Epithelial cell of proximal tubule (primary cell): ENCODE measurements at places on chromosomes 12 and 14. TPM values are rescaled to one million over a fixed set of nuclear protein-coding genes. Genes with fewer than 3 reads are reported as not detected.

GRCh38 chr12:8987685-8988084 lies 1.7 kb upstream of the KLRG1 start:
- DNase-seq, result no peak

- DNase-seq, result no peak
Measured at GRCh38 chr14:95182379-95182778, 25.1 kb upstream of the DICER1 start.

Gene HCAR3
- total RNA-seq, result not detected in 2 replicates

GRCh38 chr12:6426882-6427671 lies 17.7 kb upstream of the CD27 start:
- peak; percentile 18 for DNase-seq

Gene PTPRR
- 0.43 and 0.46 TPM in 2 replicates for total RNA-seq

GRCh38 chr12:28574746-28575592 lies 384.7 kb downstream of the CCDC91 start:
- DNase-seq, result no peak

GRCh38 chr12:60014436-60014835 lies 418.6 kb downstream of the SLC16A7 start:
- DNase-seq, result no peak

Gene ZFYVE21
- 74.1 and 110 TPM in 2 replicates for total RNA-seq

DNA sequence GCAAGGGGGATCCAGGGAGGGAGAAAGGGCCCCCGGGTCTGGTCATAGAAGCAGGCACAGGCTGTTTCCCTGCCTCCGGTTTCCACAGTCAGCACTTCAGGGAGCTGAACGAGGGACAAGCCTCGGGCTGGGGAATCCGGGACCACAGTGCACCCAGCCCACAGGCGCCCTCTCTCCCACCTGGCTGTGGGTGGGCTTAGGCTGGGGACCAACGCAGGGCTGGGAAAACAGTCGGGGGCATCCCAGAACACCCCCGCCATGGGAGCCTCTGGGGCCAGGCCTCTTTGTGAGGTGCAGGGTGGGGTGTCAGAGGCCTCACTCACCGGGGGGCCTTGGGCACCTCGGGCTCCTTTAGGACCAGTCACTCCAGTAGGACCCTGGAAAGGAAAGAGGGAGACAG lies 16.3 kb downstream of the TMEM106C start:
- DNase-seq, result no peak

GRCh38 chr14:51297066-51297465 lies 57.0 kb downstream of the TMX1 start:
- no peak for DNase-seq

- no peak for DNase-seq
Measured at GRCh38 chr12:121444842-121445202, 44.9 kb downstream of the RNF34 start.

DNA sequence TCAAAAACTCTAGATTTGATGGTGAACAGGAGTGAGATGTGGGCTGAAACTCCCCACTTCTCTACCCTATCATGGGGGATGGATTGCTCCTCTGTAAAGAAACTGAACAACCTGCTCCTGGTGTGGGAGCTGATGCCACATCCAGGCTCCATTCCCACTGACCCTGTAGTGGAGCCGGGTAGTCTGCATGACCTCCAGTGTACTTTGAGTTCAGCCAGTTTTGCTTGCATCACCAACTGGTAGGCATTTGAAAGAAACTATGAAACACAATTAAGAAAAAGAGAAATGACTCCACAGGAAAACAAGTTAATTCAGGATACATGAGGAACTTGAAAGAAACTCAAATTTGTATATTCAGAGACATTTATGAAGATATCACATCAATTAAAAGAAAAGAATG lies 27.3 kb upstream of the EMP1 start:
- DNase-seq, result no peak

Gene MYO1A
- total RNA-seq, result 0.07 TPM in 1 of 2 replicates, not detected in the other

DNA sequence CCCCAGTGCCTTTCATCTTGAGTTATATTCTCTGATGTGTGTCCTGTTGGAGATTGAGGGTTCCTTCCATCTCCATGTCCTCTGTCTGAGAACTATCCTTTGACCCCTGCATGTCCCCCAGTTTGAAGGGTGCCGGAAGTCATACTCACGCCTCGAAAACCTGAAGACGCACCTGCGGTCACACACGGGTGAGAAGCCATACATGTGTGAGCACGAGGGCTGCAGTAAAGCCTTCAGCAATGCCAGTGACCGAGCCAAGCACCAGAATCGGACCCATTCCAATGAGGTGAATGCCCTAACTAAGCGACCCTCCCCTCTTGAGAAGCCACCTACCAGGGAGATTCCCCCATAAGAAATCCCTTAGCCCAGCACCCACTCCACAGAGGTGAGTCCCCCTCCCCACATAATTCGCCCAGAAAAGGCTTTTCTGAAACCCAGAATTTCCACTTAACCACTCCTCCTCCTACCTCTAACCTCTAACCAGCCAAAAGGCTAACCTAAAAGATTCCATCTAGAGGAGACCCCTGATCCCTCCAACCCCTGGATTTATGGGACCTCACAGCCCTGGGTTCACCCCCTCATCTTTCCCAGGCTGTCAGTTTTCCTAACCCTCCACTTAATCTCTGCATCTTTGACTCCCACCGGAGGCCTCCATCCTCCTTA lies 7.8 kb downstream of the GLI1 start:
- DNase-seq, result no peak

DNA sequence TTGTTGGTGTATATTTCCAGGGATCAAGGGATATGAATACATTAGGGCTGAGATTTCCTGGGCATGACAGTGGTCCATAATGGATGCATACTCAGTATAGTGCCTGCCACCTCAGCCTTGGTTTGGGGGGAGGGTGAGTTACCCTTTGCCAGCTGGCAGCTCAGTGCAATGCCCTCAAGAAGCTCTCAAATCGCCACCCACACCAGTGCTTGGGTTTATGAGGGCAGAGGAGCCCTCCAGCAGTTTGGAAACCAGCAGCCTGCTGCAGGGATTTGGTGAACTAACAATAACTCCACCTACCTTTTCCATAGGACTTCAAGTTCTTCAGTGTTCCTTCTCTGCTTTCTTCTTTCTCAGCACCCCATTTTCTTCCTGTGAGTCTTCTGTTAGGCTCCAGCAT lies 218.9 kb downstream of the LRFN5 start:
- no peak for DNase-seq

- no peak for DNase-seq
Measured at GRCh38 chr14:68584786-68585185, 208.1 kb downstream of the ZFP36L1 start.

Gene TUBA1A
- 929 and 1,025 TPM in 2 replicates for total RNA-seq

Gene WNT1
- not detected in 2 replicates for total RNA-seq

GRCh38 chr14:52583544-52583943 lies 30.9 kb downstream of the GPR137C start:
- no peak for DNase-seq

GRCh38 chr14:99401621-99402284 lies 78.9 kb downstream of the SETD3 start:
- no peak for DNase-seq

DNA sequence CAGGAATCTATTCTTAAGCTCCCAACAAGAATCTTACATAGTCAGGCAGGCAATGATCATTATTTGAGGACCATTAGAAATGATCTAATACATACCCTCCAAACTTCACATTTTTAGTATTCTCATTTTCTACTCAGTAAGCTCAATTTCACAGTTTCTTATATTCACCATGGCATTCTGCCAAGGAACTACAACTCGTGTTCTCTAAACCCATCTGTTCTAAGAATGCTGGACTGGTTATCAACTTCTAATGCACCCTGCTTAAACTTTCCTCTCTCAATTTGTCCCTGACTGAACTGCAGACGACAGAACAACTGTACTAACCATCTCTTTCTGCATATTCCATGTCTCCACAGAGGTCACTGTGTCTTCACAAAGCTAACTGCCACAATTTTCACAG lies 58.6 kb downstream of the GXYLT1 start:
- no peak for DNase-seq

Gene BLOC1S1
- 157 and 187 TPM in 2 replicates for total RNA-seq

Gene ANP32D
- total RNA-seq, result not detected in 2 replicates

Gene RASSF9
- total RNA-seq, result 1.8 and 3.8 TPM in 2 replicates

GRCh38 chr12:85036234-85036707 lies at the start of the genes LRRIQ1 and TSPAN19:
LRRIQ1 (plus strand) TSS chr12:85036351; CDS start chr12:85038177, 1,826 bp downstream.
TSPAN19 (minus strand) TSS chr12:85036277; CDS start chr12:85029946, 6,331 bp downstream.
- DNase-seq, result peak; percentile 73

- no peak for DNase-seq
Measured at GRCh38 chr12:44031472-44032185, 195.7 kb downstream of the TMEM117 start.

- DNase-seq, result no peak
Measured at GRCh38 chr12:49279706-49280159, 14.9 kb downstream of the TUBA1C start.

DNA sequence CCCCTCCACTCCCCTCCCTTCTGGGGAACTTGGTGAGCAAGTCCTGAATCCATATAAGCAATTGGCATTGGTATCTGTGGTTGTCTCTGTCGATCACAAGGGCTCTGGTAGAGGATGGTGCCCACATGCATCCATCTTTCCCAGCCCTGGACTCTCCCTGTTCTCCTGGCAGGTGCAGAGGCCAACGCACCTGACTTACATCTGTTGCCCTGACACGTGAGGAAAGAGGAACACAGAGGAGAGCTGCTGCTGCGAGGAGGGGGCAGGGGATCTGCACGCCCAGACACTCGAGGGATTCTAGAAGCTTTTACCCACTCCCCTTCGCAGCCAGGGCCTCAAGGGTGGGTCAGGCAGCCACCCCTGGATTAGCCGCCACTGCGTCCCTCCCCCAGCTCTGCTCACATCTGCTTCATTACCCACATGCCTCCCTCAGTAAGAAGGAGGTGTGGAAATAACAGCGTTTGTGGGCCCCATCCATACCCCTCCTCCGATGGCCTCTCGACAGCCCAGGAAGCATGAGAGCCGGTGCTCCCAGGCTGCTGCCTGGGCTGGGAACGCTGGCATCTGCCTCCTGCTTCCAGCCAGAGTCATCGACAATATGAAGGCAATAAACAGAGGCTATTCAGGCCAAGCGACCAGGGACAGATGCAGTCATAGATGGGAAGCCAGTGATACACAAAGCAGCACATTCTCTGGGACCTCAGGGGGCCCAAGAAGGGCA lies 56.5 kb downstream of the KDM2B start:
- no peak for DNase-seq

GRCh38 chr12:80217011-80217535 lies 117.7 kb downstream of the OTOGL start:
- no peak for DNase-seq

Gene NPAS3
- 0.07 and 0.35 TPM in 2 replicates for total RNA-seq

DNA sequence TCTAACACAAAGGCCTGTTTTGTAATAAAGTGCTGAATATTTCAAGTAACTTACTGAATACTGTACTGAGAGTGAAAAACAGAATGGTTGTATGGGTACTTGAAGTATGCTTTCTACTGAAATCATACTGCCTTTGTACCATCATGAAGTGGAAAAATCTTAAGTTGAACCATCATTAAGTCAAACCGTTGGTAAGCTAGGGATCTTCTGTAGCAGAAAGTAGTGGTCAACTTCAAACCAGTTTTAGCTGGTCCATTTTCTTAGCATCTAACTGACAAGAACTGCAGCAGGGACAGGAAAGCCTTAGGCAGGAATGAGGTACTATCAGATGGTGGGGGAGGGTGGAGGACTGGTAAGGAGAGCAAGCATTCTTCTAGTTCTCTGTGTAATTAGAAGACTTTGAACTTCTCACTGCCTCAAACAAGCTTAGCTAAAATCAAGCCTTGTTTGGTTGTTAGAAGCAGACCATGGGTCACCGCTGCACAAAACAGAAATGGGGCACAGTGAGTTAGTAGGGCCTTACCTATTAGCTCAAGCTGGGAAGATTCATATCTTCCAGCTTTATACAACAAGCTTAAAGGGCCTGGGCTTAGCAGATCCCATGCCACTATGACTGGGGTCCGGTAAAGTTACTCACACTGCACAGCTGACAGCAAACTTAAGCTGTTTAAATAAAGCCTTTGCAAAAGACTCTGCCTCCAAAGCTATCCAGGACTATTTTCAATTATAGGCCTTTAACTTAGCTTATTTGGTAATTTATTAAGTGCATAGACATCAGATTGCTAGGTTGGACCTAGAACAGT lies 73.8 kb downstream of the ACADS start:
- DNase-seq, result no peak

GRCh38 chr12:27493260-27493940 lies 30.6 kb upstream of the PPFIBP1 start:
- DNase-seq, result no peak

Gene EFCAB11
- 11.4 and 17.4 TPM in 2 replicates for total RNA-seq

- DNase-seq, result no peak
Measured at GRCh38 chr12:122947352-122947792, 18.9 kb downstream of the ABCB9 start.

GRCh38 chr12:114190971-114191370 lies 215.0 kb downstream of the TBX5 start:
- DNase-seq, result no peak

DNA sequence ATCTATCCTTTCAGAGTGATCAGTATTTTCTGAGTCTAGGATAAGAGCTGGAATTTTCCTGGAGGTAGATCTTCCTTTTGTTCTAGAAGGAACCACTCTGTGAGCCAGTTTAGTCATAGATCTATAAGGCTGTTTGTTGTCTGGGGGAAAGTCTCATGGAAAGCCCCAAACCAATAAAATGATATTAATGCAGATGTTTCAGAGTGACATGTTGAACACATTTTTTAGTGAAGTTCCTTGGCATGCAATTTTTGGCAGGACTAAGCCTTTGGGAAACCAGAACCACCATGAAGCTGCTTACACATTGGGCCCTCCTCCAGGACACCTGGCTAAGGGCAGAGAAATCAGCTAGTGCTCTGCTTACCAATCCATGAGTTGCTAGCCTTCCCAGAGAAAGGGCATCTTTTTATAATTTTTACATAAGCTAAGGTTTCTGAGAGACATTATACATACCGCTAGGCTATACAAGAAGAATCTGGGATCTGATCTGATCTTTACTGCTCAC lies 101.5 kb upstream of the PCED1B start:
- no peak for DNase-seq

Gene SERPINA5
- 0.58 and 2.4 TPM in 2 replicates for total RNA-seq

DNA sequence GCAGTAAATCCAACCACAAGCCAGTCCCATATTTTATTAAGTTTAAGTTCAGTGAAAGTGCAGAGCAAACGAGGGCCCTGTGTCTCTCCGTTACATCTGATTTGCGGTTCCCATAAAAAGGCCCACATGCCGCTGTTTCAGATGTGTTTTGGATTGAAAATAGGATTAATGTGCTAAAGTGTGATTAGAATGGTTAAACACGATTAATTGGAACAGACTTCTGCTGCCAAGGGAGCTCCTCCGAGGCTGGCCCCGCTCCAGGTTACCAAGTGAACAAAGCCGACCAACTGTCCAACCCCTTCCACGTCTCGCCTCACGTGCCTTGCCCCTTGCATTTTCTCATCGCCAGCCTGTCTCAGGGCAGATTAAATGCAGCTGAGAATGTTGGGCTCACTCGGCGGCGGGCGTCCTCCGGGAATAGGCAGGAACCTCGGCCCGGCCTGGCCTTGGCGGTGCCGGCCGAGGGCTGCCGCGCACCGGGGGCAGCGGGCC lies 166.5 kb upstream of the GSC start:
- DNase-seq, result no peak
